ENCODE measurements at places on chromosomes 11 and 22. TPM values are rescaled to one million over a fixed set of nuclear protein-coding genes. Genes with fewer than 3 reads are reported as not detected.

The JAML gene
- total RNA-seq = not detected

DNA sequence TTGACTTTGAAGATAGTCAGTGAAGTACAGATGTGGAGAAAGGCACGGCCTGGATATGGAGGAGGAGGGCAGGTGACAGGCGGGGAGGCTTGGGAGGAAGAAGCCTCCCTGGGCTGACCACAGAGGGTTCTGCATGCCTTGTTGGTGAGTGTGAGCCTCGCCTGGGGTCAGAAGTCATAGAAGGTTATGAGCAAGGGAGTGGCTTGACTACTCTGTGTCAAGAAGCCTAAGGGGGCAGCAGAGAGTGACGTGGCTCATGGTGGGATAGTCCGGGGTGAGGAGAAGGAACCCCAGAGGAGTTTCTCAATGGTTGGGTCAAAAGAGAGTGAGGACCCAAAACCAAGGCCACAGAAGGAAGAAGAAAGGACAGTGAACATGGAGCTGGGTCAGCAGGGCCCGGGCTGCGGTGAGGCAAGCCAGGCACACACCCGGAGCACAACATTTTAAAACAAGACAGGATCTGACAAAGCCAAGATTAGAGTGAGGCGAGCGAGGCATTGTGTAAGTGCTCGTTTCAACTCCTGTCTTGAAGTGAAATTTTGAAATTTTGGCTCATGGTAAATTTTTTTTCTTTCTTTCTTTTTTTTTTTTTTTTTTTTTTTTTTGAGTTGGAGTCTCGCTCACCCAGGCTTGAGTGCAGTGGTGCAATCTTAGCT is 31.9 kb downstream of the PDGFB start:
- no peaks in the 10 kb centered on the region for H3K36me3 ChIP-seq
- H3K4me3 ChIP-seq = no peak overlapping the region
- peaks cover 15% of the 10 kb centered on the region for H3K4me1 ChIP-seq
- no peak overlapping the region for H3K27ac ChIP-seq
- DNase-seq = no peak

DNA sequence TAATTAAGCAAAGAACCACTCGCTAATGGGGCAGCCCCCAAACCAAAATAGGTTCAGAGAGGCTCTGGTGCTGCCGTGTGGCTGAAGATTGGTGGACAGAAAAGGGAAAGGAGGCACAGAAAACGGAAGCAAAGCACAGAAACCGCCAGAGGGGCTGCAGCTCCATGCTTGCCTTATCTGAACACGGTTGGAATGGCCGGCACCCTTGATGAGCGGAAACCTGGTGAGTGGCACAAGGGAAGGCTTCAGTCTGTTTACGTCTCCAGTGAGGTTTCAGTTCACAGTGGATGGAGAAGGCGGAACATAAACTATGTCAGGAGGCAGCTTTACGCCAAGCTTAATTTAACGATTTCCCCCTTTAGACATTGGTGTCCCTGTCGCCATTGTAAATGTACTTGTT is 5.2 kb upstream of the PRR33 start:
- no peak overlapping the region for H3K4me3 ChIP-seq
- no peaks in the 10 kb centered on the region for H3K36me3 ChIP-seq
- DNase-seq = no peak

The SCN3B gene
- not detected for total RNA-seq

GRCh38 chr22:50476868-50477267 is 2.0 kb upstream of the SBF1 start:
- DNase-seq = no peak
- H3K36me3 ChIP-seq = no peaks in the 10 kb centered on the region
- H3K27me3 ChIP-seq = peaks cover 9% of the 10 kb centered on the region
- no peak overlapping the region for H3K27ac ChIP-seq

The MOV10L1 gene
- 1.4 TPM for total RNA-seq

DNA sequence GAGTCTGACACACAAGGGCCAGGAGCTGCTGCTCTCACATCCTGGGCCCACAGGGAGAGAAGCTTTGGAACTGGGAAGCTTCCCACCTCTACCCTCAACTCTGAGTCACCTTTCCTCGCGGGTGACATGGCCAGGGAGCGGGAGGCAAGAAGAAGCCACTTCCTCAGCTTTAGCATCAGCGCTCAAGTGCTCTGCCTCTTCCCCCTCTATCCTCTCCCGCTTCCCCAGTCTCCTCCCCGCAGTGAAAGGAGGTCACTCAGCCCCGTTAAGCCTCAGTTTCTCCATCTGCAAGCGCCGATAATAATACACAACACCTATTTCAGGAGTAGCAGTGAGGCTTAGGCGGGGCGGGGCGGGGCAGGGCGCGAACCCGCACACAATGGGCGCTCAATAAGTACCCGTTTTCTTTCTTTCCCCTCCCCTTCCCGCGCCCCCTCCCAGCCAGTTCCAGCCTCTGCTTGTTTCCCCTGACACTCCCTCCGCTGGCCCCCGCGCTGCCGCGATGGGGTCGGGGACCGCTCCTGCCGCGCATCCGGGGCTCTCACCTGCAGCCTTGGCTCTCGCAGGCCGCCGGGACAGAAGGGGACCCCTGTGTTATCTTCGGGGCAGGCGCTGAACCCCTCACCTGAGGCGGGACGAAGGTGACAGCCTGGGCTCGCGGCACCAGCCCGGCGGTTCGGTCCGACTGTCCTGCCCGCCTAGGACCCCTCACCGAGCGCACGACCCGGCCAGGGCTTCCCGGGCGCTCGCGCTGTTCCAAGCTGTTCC is 892 bp downstream of the GDPD5 start:
- DNase-seq = no peak
- H3K27me3 ChIP-seq = peaks cover 25% of the 10 kb centered on the region
- peaks cover 2% of the 10 kb centered on the region for H3K4me1 ChIP-seq
- H3K27ac ChIP-seq = no peak overlapping the region

GRCh38 chr22:27714068-27714467 is 87.5 kb downstream of the MN1 start:
- no peaks in the 10 kb centered on the region for H3K27me3 ChIP-seq
- no peak for DNase-seq
- no peaks in the 10 kb centered on the region for H3K36me3 ChIP-seq
- H3K4me3 ChIP-seq = no peak overlapping the region

- no peaks in the 10 kb centered on the region for H3K36me3 ChIP-seq
- no peaks in the 10 kb centered on the region for H3K27me3 ChIP-seq
- DNase-seq = no peak
- peaks cover 18% of the 10 kb centered on the region for H3K4me1 ChIP-seq
- peak overlapping the region; percentile 93 for H3K4me3 ChIP-seq
Observed at GRCh38 chr11:17277024-17277584, 565 bp downstream of the NUCB2 start.

The OR5AK2 gene
- not detected for total RNA-seq

DNA sequence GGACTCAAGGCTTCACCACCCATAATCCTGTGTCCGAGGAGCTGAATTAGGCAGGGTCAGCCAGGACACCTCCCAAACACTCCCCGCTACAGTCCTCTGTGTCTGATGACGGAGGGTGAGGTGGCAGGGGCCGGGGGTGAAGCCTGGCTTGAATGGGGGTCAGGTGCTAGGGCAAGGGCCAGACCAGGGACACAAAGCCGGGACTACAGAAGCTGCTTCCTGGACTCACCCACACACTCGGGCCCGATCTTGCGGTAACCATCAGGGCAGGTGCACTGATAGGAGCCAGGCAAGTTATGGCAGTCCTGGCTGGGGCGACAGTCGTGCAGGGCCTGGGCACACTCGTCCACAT is 2.3 kb downstream of the EFEMP2 start:
- H3K4me3 ChIP-seq = no peak overlapping the region
- peak overlapping the region; percentile 86 for H3K27ac ChIP-seq
- peaks cover 5% of the 10 kb centered on the region for H3K36me3 ChIP-seq
- no peak for DNase-seq
- peaks cover 40% of the 10 kb centered on the region for H3K4me1 ChIP-seq

The MS4A4E gene
- total RNA-seq = 0.30 TPM

- DNase-seq = no peak
- no peak overlapping the region for H3K4me3 ChIP-seq
- no peaks in the 10 kb centered on the region for H3K27me3 ChIP-seq
- no peak overlapping the region for H3K27ac ChIP-seq
- peaks cover 5% of the 10 kb centered on the region for H3K4me1 ChIP-seq
- H3K36me3 ChIP-seq = peaks cover 5% of the 10 kb centered on the region
Observed at GRCh38 chr11:27673979-27674663, 26.1 kb downstream of the BDNF start.

DNA sequence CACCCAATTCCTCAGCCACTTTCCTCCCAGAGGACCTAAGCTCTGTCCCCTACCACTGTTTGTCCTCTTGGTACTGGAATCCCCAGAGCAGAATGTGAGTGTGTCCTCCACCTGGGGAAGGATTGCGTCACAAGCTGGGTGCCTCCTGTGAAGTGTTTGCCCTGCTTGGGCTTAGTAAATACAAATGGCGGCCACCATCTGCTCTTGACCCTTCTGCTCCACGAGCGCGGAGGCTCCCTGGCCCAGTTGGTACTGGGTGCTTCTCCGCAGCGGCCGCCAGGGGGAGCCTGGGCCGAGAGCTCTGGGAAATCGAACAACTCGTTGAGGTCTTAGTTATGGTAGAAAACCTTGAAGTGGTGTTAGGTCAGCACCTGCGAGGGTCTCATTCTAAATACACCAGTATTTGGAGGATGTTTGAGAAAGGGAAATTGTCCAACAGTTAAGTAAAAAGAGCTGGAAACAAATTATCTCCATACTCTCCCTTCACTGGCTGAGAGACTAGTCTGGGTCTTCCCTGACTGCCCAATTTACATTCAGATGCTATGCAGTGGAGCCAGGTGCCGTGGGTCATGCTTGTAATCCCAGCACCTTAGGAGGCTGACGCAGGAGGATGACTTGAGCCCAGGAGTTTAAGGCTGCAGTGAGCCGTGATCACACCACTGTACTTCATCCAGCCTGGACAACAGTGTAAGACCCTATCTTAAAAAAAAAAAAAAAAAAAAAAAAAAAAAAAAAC is 74.6 kb upstream of the TEAD1 start:
- no peak overlapping the region for H3K27ac ChIP-seq
- H3K4me1 ChIP-seq = peaks cover 11% of the 10 kb centered on the region
- no peak for DNase-seq
- no peaks in the 10 kb centered on the region for H3K36me3 ChIP-seq
- H3K4me3 ChIP-seq = no peak overlapping the region
- no peaks in the 10 kb centered on the region for H3K27me3 ChIP-seq

- H3K27me3 ChIP-seq = no peaks in the 10 kb centered on the region
- H3K4me1 ChIP-seq = peaks cover 10% of the 10 kb centered on the region
- no peak for DNase-seq
- H3K36me3 ChIP-seq = peaks cover 9% of the 10 kb centered on the region
- no peak overlapping the region for H3K27ac ChIP-seq
- no peak overlapping the region for H3K4me3 ChIP-seq
Observed at GRCh38 chr22:50367778-50368500, 24.8 kb downstream of the PPP6R2 start.

- no peaks in the 10 kb centered on the region for H3K36me3 ChIP-seq
- H3K4me1 ChIP-seq = peaks cover 17% of the 10 kb centered on the region
Observed at GRCh38 chr22:25364736-25365241, 145.3 kb downstream of the CRYBB2 start.

DNA sequence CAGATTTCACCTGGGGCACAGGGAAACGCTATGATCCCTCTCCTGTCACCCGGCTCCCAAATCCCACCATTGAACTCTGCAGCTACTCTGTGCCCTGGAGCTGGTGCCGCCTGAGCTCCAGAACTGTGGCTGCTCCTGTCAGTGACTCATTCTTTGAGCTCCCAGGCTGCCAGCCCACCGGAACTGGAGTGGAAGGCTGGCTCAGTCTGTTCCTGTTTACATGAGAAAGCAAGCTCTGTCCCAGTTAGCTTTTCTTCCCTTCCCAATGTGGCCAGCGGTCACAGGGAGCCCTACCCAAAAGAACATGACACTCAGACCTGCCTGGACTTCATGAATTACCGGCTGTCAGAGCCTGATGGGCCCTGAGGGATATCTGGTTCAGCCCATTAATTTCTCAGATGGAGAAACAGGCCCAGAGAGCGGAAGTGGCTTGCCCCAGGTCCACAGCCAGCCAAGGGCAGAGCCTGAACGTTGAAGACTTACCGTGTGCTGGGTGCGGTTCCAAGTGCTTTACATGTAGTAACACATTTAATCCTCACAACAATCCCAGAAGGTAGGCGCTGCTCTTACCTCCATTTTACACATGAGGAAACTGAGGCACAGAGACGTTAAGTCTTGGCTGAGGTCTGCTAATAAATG is 23.8 kb upstream of the IGSF22 start:
- H3K36me3 ChIP-seq = no peaks in the 10 kb centered on the region
- peak overlapping the region; percentile 85 for H3K27ac ChIP-seq
- H3K27me3 ChIP-seq = peaks cover 2% of the 10 kb centered on the region
- H3K4me1 ChIP-seq = peaks cover 5% of the 10 kb centered on the region
- H3K4me3 ChIP-seq = no peak overlapping the region

DNA sequence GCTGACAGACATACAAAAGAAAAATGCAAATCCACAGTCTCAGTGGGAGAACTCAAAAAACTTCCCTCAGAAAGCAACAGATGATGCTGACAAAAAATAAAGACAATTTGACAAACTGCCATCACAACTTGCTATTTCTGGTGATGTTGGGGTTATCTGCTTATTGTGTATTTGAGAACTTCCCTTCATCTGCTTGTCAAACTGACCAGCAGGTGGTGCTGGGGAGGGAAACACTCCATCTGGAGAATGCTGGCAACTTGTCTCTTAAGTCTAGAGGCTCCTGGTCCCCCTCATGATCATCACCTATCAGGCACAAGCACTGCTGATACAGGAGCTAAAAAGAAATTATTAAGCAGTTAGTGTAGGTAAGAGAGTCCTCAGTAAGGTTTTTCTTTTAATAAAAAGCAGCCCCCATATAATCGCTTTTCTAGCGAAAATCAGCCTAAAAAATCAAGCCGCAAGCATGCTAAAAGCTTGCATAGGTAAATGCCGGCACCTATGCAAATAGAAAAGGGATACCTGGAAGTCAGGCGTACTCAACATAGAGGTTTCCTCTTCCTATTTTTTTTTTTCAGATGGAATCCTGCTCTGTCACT is 9.8 kb upstream of the FAM111B start:
- H3K4me1 ChIP-seq = peaks cover 4% of the 10 kb centered on the region
- no peak for DNase-seq
- H3K27me3 ChIP-seq = peaks cover 81% of the 10 kb centered on the region
- H3K27ac ChIP-seq = no peak overlapping the region

DNA sequence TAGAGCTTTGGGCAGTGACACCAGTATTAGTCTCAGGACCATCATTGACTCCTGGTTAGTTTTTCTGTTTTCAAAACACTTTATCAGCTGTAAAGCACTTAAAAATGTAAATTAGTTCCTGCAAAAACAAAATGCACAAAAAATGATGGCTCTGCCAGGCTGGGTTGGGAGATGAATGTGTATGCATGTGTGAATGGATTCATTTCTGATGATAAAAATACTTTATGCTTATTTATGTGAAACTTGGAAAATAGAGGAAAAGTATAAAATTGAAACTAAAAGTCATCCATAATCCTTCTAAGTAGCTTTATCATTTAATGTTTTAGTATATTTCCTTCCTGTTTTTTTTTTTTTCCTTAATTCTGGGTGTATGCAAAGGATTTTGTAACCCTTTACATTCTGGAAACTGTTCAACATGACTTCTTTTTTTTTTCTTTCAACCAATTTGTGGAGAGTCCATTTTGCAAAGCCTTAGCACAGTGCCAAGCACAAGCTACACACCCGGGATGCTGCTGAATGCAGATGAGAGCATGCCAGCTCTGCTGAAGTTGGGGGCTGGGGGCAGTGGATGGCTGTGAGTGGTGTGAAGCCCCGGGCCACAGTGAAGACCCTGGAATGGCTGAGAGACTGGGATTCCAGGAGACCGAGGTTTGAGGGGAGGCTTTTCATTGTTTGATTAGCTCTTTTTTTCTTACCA is 37.6 kb downstream of the PTPRJ start:
- no peak overlapping the region for H3K4me3 ChIP-seq
- H3K27me3 ChIP-seq = no peaks in the 10 kb centered on the region
- H3K4me1 ChIP-seq = peaks cover 37% of the 10 kb centered on the region
- H3K27ac ChIP-seq = no peak overlapping the region
- no peak for DNase-seq

Data from osteocyte (in vitro differentiated cells).